ENCODE measurements at places on chromosomes 5 and 9. TPM values are rescaled to one million over a fixed set of nuclear protein-coding genes. Genes with fewer than 3 reads are reported as not detected.

RIGI gene
- 11.1 TPM for polyA plus RNA-seq

DNA sequence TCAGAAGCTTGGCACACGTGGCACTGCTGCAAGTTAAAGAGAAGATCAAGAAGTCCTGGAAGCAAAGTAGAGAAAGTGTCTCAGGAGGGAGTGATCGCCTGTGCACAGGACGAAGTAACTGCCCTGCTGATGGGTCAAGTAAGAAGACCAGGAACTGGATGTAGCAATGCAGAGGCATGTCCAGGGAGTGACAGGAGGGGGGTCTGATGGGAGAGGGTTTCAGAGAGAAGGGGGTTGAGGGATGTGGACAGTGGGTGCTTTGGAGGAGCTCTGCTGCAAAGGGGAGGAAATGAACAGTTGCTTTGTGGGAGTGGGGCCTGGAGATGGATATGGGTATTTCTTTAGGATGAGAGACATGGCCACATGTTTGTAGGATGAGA is 60.2 kb upstream of the PHYKPL start:
- no peak for DNase-seq

DNA sequence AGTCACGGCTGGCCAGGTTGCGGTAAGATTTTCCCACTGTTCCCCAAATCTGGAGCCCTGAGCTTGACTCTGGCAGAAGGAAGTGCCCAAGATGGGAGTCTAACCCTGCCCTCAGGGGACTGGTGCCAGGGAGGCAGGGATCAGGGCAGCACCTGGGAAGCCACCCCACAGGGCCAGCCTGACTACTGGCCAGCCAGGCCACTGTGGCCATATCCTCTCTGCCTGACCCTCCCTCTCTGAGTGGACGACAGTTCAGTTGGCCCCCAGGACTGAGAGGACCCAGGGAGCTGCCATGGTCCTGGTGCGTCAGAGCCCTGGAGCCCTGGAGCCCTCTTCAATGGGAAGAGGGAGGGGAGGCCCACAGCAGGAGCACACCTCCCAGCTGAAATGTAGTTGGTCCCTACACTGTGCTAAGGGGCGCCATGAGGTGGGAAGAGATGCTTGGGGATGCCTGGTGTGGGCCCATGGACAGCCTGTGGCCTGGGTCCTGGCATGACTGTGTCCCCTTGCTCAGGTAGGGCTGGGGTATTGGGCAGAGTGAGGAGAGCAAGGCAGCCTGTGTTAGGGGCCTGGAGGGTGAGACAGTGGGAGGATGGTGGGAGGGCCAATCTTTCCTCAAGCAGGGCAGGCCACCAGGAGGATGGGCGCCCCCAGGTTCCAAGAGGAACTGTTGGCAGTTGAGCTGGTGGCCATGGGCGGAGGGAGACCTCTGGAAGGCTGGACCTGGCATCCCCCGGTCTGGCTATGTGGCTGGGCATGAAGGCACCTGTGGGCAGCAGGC is 81.1 kb downstream of the PHF2 start:
- no peak for DNase-seq

DNA sequence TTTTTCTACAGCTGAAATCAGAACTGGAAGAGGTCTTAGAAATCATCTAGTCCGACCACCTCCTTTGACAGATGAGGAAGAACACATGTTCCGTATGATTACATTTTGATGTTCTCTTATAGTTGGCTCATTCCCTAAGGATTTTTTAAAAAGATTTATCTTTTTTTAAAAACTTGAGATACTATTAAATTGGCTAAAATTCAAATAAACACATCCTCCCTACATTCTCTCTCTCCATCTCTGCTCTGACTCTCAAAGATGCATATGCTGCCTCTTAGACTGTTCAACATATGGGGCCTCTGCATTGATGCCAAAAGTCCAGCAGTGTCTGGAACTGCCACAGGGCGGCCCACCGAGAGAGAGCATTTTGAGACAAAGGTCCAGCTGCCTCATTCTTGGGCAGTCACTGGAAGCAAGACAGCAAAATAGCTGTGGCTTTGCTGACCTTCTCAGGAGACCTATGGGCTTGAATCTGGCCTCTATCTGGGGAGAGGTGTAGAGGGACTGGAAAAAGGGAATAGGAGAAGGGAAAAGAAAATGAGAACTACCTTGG is 12.8 kb upstream of the TSSK1B start:
- no peak for DNase-seq

DNA sequence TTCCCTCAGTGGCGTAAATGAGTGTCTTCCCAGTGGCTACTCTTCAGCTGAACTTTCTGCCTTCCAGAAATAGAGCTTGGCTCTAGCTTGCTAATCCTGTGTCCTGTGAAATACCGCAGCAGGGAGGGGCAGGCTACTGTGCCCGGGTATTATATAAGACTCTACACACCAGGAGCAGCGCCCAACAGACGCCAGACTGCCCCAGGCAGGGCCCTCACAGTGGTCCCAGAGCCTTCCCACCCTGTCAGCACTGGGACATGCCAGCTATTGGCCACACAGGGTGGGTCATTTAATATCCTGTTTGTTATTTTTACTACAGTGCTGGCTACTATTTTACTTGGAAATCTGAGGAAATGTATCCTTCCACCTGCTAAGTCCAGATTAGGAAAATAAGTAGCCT is 121.0 kb downstream of the FEM1C start:
- DNase-seq: no peak

DBH gene
- not detected for polyA plus RNA-seq

ZNF883 gene
- 1.3 TPM for polyA plus RNA-seq

DNA sequence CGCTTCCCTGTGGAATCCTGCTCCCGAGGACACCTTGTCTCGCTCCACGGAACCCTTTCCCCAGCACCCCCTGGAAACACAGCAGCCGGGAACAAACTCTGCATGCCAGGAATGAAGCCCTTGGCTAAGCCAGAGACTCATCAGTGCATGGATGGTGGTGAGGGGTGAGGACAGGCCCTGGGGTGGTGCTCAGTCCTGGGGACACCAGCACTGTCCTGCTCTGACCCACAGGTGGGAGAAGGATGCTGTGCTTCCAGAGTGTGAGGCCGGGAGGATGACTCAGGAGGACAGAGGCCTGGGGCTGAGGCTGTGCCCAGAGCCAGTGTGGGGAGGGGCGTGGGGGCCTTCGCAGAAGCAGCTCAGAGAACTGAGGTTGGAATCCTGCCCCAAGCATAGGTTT is 11.2 kb upstream of the EGR1 start:
- no peak for DNase-seq

DNA sequence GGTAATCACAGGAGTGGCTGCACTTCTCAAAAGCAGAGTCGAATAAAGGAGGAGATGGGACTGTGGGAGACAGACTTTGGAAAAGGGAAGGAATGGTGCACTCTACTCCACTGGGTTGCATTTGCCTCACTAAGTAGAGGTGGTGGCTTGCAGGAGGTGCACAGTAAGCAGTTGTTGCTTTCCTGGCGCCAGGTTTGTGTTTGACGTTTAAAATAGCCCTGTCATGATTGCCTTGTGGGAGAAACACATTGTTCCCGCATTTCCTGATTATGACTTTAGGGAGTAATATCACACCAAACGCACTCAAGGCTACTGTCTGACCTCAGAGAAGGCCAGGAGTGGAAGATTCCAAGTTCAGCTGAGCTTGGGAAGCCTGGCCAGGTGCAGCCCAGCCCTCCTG is 36.7 kb downstream of the DMRT1 start:
- DNase-seq: no peak

GRCh38 chr5:344668-345067 is 23.2 kb downstream of the AHRR start:
- DNase-seq: no peak

DNA sequence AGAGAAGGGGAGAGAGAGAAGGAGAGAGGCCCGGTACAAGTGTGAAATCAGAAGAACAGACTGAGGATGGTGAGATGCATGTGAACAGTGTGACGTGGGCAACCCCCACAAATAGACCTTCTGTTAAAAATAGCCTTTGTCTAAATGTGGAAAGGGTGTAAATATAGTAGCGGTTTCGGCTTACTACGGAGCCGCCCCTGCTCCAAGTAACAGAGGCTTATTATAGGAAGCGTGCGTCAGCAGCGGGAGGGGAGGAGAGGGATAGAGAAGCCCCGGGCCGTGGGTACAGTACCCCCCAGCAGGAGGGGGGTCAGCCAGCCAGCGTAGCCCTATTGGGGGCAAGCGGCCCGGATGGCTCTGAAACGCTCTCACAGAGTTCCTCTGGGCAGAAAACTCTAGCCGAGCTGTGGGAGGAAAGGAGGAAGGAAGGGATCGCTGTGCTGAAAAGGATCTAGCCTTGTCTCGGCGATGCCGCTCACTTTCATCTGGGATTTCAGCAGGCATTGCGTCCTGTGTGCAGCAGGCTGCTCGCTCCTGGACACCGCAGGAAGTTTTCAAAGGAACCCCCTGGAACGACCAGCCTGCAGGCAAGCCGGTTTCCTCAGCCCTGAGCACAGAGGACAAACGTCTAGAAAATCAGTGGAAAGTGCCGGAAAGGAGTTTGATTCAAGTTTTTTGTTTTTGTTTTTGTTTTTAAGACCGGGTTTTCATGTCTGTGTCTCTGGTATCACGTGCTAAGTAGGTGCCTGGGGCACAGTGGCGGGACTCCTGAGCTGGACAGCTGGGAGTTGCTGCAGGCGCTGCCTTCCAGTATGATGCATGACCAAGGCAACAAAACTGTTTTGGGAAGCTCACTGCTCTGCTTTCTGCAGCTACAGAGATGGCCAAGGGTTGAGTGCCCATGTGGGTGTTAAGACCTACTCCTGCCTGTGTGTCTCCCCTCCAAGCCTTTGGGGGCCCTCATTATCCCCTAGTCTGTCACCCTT is 146.6 kb downstream of the SEC61B start:
- no peak for DNase-seq

ENG gene
- 17.2 TPM for polyA plus RNA-seq

GFI1B gene
- polyA plus RNA-seq: 0.10 TPM

- peak; percentile 29 for DNase-seq
Measured at GRCh38 chr5:15021266-15022046, 149.9 kb upstream of the ANKH start.

- no peak for DNase-seq
Measured at GRCh38 chr5:175489693-175490443, 11.5 kb downstream of the SFXN1 start.

WNK2 gene
- not detected for polyA plus RNA-seq

SCGB3A2 gene
- polyA plus RNA-seq: not detected

- no peak for DNase-seq
Measured at GRCh38 chr5:1177826-1178528, 23.4 kb upstream of the SLC6A19 start.

GRCh38 chr9:89497257-89497963 is 503 bp downstream of the SEMA4D start:
- DNase-seq: no peak

DNA sequence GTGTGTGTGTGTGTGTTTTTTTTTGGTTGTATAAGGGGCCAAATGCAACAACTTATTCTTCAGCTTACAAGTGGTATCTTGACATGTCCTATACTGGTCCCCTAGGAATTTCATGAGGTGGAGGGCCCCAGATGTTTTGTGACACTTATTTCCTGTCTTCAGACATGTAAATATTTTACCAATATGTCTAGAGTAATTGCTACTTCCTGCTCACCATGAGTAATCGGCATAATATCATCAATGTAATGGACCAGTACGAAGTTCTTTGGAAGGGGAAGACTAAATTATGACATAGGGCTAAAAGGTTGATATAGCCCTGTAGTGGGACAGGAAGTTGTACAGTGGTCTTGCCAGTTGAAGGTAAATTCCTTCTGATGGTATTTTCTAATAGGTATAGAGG is 3.7 kb upstream of the OTULIN start:
- no peak for DNase-seq

DNA sequence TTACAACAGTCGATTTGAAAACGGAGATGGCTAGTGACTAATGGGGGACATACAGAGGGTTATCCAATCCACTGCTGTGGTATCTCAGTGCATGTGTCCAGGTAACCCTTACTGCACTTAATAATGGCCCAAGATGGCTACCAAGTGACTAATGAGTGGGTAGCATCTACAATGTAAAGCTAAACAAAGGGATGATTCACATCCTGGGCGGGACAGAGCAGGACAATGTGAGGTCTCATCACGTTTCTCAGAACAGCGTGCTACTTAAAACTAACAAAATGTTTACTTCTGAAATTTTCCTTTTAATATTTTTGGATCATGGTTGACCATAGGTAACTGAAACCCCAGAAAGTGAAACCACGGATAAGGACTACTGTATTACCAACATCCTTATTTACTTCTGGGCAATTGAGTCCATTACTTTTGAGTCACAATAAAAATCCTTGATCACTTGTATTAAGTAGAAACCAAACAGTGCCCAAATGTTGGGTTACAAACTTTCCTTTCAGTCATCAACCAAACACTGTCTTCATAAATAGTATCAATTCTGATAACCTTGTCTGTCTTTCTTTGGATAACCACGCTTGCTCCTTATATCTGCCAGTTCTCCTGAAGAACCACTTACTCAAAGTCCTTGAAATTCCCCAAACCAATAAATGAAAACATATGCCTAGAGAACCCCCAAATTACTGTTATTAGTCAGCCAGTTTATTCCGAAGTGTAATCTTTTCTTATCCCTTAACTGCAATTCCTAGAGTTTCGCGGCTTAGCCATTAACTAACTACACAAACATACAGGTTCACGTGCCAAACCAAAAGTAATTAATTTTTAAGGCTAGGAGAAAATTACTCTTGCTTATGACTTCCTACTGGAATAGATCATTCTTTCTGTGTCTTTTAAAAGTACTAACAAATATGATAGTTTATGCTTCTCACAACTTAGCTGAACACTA is 59.7 kb downstream of the ELL2 start:
- no peak for DNase-seq

ADAMTS19 gene
- 0.02 TPM for polyA plus RNA-seq

OR13C2 gene
- not detected for polyA plus RNA-seq

- no peak for DNase-seq
Measured at GRCh38 chr5:164360589-164360988, 855.2 kb downstream of the MAT2B start.

GRCh38 chr9:22452415-22453010 is 5.9 kb downstream of the DMRTA1 start:
- no peak for DNase-seq

DNA sequence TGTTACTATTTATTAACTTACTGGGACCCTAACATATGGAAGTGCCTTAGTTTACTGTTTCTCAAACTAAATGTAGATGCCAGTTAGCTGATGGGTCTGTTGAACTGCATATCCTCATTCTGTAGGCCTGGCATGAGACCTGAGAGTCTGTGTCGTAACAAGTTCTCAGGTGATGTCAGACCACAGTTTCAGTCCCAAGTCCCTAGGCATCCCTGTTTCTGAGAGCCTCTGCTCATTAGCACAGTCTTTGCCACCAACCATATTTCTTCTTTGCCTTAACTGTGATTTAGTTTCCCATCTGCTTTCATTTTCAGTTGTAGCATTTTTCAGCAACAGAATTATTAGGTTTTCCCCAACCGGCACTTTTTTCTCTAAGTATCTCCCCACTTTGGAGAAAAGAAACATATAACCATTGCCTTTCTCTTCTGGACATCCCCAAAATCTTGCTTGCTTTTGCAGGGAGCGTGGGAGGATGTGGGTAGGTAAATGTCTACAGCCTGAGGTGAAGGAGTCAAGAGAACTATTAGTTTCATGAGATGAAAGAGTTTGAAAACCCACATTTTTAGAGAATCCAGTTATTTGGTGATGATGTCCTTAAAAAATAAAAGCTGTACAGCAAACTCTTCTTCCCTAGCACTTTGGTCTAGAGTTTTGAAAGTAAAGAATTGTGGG is 74.6 kb downstream of the NUDT12 start:
- no peak for DNase-seq

All from AG04450 (cell line).